Activated CD4-positive, alpha-beta T cell treated with anti-CD3 and anti-CD28 coated beads, Interleukin-2, amount 10 ng/mL, durations not matched to agents 24 days and 14 days (primary cell): ENCODE measurements at places on chromosomes 3 and 15. TPM values are rescaled to one million over a fixed set of nuclear protein-coding genes. Genes with fewer than 3 reads are reported as not detected.
A peak's percentile ranks its signal among the peaks of the same experiment; 100 is the strongest.

DNA sequence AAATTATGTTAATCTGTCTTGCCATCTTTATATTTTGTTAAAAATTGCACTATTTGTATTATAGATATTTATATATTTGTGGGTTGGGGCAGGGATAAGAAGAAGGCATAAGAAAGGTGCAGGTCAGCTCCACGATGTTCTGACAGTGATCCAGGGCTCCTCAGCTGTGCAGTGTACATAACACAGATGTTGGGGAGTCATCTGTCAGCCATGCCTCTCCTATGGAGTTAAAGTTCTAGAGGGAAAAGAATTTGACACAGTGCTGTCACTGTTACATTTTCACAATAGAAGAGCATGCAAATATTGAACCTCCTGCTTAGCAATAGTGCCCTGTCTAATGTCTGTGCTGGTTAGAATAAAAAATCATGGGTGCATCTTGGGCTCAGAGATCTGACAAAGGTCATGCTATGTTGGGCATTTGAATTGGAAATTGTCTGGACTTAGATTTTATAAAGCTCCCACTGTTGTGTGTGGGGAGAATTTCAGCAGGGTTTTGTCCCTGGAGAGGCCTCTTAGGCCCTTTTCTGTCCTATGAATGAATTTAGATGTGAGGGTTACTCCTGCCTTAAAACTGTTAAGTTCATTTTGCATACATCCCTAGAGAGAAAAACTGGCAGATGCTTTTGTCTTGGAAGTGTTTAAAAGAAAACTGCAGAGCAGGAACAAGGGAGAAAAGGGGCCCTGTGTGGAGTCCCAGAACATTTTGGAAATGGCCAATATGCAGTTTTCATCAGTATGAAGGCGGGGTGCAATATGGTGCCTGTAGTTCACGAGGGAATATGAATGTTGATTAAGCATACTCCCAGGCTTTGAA is 20.4 kb downstream of the CDIN1 start:
- DNase-seq = no peak

- DNase-seq = peak; percentile 83
Observed at GRCh38 chr15:85618956-85619491, 175.7 kb downstream of the KLHL25 start.

- DNase-seq = no peak
Observed at GRCh38 chr3:47266709-47267489, 15.7 kb downstream of the KIF9 start.

DNA sequence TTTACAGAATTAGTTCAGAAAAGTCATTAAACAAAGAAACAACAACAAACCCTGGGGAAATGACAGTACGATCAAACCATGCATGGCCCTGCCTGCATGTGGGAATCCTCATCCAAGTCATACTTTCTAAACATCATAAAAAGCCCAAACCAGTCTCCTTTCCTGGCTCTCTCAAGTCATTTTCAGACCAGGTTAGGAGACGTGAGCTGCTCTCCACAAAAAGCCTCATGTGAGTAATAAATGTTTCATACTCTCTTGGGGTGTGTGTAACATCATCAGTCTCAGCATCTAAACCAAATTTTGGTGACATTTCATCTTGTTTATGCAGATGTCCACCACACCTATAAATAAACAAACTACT is 18.9 kb downstream of the GREM1 start:
- DNase-seq = no peak

- no peak for DNase-seq
Observed at GRCh38 chr3:71051893-71052687, 531.4 kb downstream of the FOXP1 start.

- peak; percentile 20 for DNase-seq
Observed at GRCh38 chr3:141986548-141987107, 110.2 kb downstream of the ATP1B3 start.

DNA sequence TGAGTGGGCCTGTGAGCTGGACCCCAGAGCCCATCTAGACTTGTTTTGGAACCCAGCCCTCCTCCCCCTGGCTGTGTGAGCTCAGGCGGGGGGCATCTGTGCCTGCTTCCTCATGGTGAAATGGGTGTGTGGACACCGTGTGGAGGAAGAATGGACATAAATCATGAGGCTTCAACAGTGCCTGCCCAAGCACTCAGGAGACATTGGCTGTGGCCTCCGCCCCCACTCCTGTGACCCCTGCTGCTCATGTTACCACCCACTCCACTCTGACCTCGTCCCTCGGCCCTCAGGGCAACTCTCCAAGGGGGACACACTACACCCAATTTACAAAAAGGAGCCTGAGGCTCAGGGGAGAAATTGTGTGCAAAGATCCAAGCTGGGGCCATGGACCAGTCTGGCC is 16.6 kb downstream of the TPRA1 start:
- no peak for DNase-seq

DNA sequence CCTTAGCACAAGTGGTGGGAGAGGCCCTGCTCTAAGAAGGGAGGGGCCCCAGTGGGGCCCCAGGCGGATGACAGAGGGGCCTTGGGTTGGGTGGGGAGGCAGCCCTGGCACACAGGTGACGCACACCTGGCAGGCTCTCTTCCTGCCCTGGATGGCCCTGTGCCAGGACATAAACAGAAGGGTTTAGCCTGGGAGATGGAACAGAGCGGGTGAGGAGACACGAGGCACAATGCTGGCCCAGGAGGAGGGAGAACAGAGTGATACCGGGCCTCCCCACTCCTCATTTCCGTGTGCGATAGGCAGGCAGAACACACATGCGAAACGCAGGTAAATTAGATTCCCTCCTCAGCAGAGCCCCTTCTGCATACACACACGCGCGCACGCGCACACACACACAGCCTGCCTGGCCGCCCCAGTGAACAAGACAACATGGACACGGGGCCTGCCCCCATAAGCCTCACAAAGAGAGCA is 39.8 kb downstream of the IDH2 start:
- DNase-seq = no peak

DNA sequence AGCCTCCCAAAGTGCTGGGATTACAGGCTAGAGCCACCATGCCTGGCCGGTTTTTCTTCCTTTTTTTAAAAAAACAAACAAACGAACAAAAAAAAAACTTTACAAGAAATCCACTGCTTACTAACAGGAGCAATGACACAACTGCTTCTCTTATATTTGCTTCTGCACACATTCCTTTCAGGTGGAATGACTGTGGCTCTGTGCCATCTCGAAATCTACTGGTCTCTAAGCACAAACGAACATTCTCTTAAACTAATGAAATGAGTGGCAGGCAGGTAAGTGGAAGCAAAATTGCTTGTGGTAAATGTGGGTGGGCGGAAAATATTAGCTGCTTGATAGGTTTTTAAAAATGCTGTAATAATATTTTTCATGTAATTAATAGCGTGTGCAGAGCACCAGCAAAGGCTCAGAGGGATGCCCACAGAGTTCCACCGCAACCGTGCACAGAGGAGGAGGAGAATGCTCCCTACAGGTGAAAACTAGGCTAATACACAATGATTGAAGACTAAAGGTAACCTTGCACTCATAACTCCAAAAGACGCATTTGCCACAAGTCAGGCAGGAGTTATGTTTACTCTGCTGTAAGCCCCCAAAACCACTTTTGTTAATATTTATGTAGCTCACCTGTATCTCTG is 77.4 kb downstream of the LSAMP start:
- no peak for DNase-seq

SCAANT1 gene
- total RNA-seq = not detected in 2 replicates

SH3GL3 gene
- total RNA-seq = not detected in 2 replicates

ALPK3 gene
- total RNA-seq = 0.09 and 0.21 TPM in 2 replicates

CCR3 gene
- not detected in 2 replicates for total RNA-seq

SCG5 gene
- total RNA-seq = 1.5 and 2.2 TPM in 2 replicates

LMAN1L gene
- 0.33 and 0.36 TPM in 2 replicates for total RNA-seq
